GM06990 (cell line): ENCODE measurements at places on chromosomes 1 and 21.

DNA sequence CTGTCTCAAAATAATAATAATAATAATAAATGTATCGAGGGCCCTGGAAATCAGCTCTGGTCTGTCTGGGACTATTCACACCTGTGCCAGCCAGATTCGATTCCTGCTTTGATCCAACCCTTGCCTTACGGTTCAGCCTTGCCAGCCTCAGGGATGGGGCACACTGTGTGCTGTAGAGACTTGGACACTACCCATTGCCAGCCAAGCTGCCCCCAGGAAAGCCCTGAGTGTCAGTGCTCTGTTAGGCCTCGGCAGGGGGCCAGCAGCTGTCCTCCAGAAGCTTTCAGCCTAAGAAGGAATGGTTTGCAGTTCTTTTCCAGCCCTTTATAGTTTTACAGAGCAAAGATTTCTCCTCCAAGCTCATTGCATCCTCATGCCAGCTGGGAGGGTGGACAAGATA, 96.2 kb upstream of the RUNX3 start:
- DNase-seq, result no peak

- DNase-seq, result no peak
These were observed 1.3 kb upstream of the H3-3A start for GRCh38 chr1:226061068-226061840.

DNA sequence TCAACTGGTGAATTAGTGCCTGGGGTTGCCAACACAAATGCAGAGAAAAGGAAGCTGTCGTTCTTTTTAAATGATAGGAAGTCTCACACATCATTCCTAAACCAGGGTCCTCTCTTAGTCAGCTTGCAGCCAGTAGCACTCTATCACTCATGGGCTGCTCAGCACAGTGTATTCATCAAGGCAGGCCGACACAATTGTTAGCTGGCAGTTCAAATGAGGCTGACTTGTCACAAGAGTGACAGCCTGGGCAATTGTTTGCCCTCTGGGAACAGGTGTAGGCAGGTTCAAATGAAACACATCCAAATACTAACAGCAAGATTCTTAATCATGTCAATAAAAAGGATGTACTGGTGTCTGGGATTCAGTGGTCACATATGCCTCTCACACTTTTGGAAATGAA, 76.9 kb downstream of the ERICH3 start:
- DNase-seq, result no peak

GRCh38 chr1:233738396-233738795, 124.5 kb downstream of the KCNK1 start:
- DNase-seq, result no peak

DNA sequence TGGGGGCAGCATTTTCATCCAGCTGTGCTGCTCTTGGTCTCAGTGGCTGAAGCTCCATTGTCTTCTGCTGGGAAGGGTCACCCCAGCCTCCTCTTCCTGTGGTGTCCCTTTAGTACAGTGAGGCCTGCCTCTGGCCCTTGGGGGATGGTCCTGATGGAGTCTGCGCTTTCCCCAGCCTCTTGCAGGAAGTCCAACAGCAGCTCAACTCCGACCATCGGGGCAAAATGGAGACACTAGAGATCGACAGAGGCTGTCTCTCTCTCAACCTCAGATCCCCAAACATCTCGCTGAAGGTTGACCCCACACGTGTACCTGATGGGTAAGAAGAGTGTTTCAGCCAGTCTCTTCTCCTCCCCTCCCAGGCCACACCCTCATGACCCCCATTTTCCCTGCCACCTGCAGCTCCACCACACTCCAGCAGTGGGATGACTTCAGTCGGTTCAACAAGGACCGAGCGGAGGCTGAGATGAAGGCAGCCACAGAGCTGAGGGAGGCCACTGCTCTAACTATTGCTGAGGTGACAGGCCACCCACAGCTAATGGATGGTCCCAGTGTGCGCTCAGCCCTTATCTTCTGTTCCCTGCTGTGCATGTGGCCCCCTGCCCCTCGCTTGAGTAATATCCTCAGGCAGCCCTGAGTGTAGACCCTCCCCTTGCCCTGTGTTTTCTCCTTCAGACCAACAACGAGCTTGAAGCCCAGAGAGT, 2.0 kb upstream of the ADPRS start:
- no peak for DNase-seq

- no peak for DNase-seq
These were observed 14.1 kb downstream of the TRAF3IP3 start for GRCh38 chr1:209769971-209770370.

- DNase-seq, result no peak
These were observed 128.9 kb upstream of the FAM78B start for GRCh38 chr1:166295656-166296055.

- DNase-seq, result no peak
These were observed 357 bp upstream of the TXLNA start for GRCh38 chr1:32179193-32179442.

- DNase-seq, result no peak
These were observed 6.6 kb upstream of the PIGC start for GRCh38 chr1:172450524-172450885.

DNA sequence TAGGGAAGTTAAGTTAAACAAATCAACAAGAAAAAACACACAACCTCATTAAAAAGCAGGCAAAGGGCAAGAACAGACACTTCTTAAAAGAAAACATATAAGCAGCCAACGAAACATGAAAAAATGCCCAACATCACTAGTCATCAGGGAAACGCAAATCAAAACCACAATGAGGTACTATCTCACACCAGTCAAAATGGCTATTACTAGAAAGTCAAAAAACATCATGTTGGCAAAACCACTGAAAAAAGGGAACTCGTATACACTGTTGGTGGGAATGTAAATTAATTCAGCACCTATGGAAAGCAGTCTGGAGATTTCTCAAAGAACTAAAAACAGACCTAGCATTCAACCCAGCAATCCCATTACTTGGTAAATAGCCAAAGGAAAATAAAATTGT, 51.1 kb downstream of the HSF2BP start:
- DNase-seq, result no peak

- no peak for DNase-seq
These were observed 273.7 kb downstream of the NFIA start for GRCh38 chr1:61356016-61356415.

- DNase-seq, result no peak
These were observed 87.8 kb downstream of the DNM3 start for GRCh38 chr1:171929121-171929520.

DNA sequence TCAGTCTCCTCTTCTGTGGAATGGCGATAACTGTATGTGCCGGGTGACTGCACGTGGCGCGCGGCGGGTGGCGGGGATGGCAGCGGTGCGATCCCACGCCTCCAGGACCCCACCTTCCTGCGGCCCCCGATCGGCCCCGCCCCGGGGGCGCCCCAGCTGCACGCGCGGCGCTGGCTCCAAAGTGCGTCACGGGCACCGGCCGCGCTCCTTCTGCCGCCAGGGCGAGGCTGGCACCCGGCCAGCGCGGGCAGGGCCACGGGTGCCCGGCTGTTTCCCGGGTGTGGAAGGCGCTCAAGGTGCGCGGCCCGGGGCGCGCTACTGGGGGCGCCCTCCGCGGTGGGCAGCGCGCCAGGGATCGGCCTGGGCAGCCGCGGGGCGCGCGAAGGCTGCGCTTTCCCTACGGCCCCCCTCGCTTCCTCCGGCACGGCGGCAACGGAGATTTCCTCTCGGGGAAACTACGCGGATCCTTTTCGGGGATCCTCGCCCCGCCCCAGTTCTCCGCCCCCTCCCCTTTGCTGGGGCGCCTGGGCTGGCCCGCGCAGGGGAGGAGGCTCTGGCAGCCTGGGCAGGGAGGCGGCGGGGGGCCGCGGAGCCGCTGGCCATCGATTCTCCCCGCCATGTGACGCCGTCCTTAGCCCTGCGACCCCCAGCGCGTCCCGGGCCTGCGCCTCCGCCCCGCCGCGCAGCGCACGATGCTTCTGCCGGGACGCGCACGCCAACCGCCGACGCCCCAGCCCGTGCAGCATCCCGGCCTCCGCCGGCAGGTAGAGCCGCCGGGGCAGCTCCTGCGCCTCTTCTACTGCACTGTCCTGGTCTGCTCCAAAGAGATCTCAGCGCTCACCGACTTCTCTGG, at the start of gene EVA1C:
TSS of gene EVA1C (plus strand) at position 545 of the 853 bp plus-strand sequence. CDS start at position 693, 148 bp downstream.
- DNase-seq, result peak; percentile 13

GRCh38 chr1:103435443-103435842, 90.1 kb upstream of the RNPC3 start:
- DNase-seq, result no peak

GRCh38 chr1:241323514-241324195, 33.4 kb downstream of the RGS7 start:
- no peak for DNase-seq

DNA sequence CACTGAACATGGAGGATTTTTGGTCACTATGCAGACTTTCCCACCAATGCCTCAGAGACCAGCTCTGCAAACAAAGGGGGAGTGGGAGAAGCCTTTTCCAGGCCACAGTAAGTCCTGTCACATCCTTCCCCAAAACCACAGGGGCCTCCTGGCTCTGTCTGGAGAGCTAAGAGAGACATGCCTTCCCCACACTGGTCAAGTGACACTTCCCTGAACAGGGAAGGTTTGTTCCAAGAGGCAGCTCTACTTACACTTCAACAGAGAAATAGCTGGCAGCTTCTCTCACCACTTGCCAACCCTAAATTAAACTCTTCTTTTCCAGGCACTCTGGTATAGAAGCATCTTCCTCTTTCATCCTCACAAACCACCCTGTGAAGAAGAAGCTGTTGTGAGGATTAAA, 39.7 kb downstream of the EDN2 start:
- no peak for DNase-seq

DNA sequence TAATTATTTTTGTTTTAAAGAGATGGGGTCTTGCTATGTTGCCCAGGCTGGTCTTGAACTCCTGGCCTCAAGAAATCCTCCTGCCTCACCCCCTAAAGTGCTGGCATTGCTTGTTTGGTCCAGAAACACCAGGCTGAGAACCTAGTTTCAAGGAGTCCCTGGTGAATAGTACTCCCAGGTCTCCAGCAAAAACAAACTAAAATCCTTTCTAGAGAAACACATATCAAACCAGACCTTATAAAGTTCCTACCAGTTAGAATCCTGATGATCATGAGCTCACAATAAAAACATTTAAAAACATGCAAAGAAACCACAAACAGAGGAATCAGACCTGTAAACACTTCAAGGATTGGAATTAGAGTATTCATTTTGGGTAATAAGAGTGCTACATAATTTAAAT, 34.4 kb upstream of the PADI1 start:
- DNase-seq, result no peak

- no peak for DNase-seq
These were observed 18.0 kb downstream of the KIAA1614 start for GRCh38 chr1:180930687-180931086.

GRCh38 chr1:186813420-186813819, 15.3 kb upstream of the PLA2G4A start:
- no peak for DNase-seq

- no peak for DNase-seq
These were observed 163.4 kb downstream of the ADGRL4 start for GRCh38 chr1:78843111-78843510.

- no peak for DNase-seq
These were observed 5.6 kb downstream of the TBX19 start for GRCh38 chr1:168285971-168286927.

- no peak for DNase-seq
These were observed 361.5 kb downstream of the KIF26B start for GRCh38 chr1:245516284-245516759.

DNA sequence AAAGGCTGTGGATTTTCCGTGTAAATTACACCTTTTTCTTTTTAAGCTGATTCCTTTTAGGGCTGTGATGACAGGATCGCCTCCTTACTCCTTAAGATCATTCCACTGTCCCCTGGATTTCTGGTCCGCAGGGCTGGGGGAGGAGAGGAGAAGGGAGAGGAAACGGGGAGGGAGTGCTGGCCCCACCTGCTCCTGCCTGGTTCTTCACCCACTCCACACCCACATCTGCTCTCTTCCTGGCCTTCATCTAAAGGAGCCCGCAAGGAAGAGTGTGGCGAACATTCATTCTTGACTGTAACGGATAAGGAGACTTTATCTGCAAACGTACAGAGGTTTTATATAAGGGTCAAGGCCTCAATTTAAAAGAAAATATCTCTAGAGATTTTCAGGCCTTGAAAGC, 242.0 kb downstream of the RHOU start:
- no peak for DNase-seq

GRCh38 chr1:35030756-35031446, 844 bp downstream of the ZMYM6 start:
- DNase-seq, result peak; percentile 29

DNA sequence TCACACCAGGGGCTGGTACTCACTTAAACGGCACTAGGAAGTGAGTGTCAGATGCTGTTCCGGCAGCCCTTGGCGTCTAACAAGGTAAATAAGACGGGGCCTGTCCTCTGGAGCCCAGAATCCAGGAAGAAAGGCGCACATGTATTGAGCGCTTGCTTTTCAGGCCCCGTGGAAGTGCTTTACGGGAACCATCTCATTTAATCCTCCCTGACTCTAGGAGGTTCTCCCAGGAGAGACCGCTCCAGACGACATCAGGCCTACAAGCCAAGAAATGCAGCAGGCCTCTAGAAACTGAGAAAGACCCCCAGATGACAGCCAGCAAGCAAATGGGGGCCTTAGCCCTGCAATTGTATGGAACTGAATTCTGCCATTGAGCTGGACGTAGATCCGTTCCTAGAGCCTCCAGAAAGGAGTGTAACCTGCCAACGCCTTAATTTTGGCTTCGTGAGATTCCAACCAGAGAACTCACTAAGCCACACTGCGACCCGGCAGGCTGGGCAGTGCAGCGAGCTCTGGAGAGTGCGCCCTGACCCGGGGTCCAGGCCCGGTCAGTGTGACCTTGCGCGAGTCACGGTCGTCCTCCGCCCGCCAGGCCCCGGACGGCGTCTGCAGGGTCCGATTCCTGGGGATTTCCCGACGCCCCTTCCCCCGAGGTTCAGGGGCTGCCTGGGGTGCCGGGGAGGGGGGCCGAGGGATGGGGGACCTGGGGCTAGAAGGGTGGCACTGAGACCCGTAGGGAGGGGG, 532 bp upstream of the MANEAL start:
- no peak for DNase-seq

DNA sequence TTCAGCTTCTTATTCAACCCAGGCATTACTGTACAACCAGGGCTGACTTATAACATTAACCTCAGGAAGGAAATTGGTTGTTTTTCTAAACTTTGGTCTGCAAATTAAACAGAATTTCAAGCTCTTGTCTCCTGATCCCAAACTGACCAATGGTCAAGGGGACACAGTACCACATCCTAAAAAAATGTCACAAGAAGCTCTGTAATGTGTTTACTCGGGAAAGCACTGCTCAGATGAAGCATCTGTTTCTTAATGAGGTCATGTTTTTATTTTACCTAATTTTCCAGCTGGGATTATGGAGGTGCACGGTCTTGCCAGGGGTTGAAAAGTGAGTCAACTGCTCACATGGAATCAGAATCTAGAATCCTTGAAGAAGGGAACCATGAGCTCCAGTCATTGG, 18.7 kb downstream of the ADAMTS5 start:
- no peak for DNase-seq

- no peak for DNase-seq
These were observed 25.0 kb downstream of the RCSD1 start for GRCh38 chr1:167654975-167655575.

GRCh38 chr1:26450908-26451307, 18.8 kb downstream of the DHDDS start:
- no peak for DNase-seq

GRCh38 chr1:5688081-5689077, 303.8 kb downstream of the NPHP4 start:
- no peak for DNase-seq
